ENCODE measurements at places on chromosomes 11 and 22. TPM values are rescaled to one million over a fixed set of nuclear protein-coding genes. Genes with fewer than 3 reads are reported as not detected.

The RFPL3 gene
- total RNA-seq = not detected

The SPATA19 gene
- not detected for total RNA-seq

The SAA2 gene
- 11.7 TPM for total RNA-seq

The AMOTL1 gene
- total RNA-seq = 36.9 TPM

The SLC35E4 gene
- total RNA-seq = 1.3 TPM

The MS4A4E gene
- 3.1 TPM for total RNA-seq

The TMEM9B gene
- total RNA-seq = 59.7 TPM

The PAAF1 gene
- total RNA-seq = 16.9 TPM

The GAL3ST3 gene
- not detected for total RNA-seq

The MPPED2 gene
- 0.20 TPM for total RNA-seq

The P2RX3 gene
- not detected for total RNA-seq

The SCN3B gene
- total RNA-seq = 1.7 TPM

The NUDT8 gene
- total RNA-seq = 17.8 TPM

The TIRAP gene
- total RNA-seq = 9.3 TPM

The ASPHD2 gene
- total RNA-seq = 0.89 TPM

The TP53AIP1 gene
- 0.89 TPM for total RNA-seq

The PRR33 gene
- not detected for total RNA-seq

The DCDC1 gene
- 7.3 TPM for total RNA-seq

The TMEM109 gene
- 100 TPM for total RNA-seq

The GRM5 gene
- 0.30 TPM for total RNA-seq

The UBQLN3 gene
- 2.0 TPM for total RNA-seq

The SYVN1 gene
- total RNA-seq = 31.1 TPM

The MISFA gene
- total RNA-seq = 1.4 TPM

The ZP1 gene
- not detected for total RNA-seq

The NPAT gene
- 21.3 TPM for total RNA-seq

The CRYBB2 gene
- total RNA-seq = 0.30 TPM

The OR51F1 gene
- not detected for total RNA-seq

The CAPN5 gene
- 8.4 TPM for total RNA-seq

The RCOR2 gene
- 0.14 TPM for total RNA-seq

The MMP1 gene
- total RNA-seq = 0.29 TPM

The PRAME gene
- not detected for total RNA-seq

The OR6T1 gene
- total RNA-seq = not detected

The KRTAP5-7 gene
- total RNA-seq = not detected

The SCUBE2 gene
- 2.6 TPM for total RNA-seq

The IFT27 gene
- total RNA-seq = 38.9 TPM

The ALKBH3 gene
- 26.1 TPM for total RNA-seq

The C2CD2L gene
- 26.2 TPM for total RNA-seq

The DNAJB7 gene
- not detected for total RNA-seq

The TRPC6 gene
- total RNA-seq = 13.0 TPM

The CALCA gene
- not detected for total RNA-seq

The ANO1 gene
- total RNA-seq = 6.9 TPM

The PGR gene
- 3.0 TPM for total RNA-seq

The C11orf98 gene
- 35.5 TPM for total RNA-seq

The RAB6A gene
- total RNA-seq = 161 TPM

The RAG1 gene
- 1.4 TPM for total RNA-seq

The UPK3A gene
- total RNA-seq = not detected

The KIRREL3 gene
- total RNA-seq = 0.22 TPM

The C11orf86 gene
- not detected for total RNA-seq

The SCGB1D2 gene
- total RNA-seq = not detected

The ZNF280B gene
- 0.22 TPM for total RNA-seq

The KDELR3 gene
- 9.7 TPM for total RNA-seq

The LRRN4CL gene
- total RNA-seq = 2.7 TPM

The PNPLA5 gene
- not detected for total RNA-seq

The MCM5 gene
- total RNA-seq = 23.0 TPM

The HEPHL1 gene
- not detected for total RNA-seq

The PANX3 gene
- total RNA-seq = not detected

The NLRP10 gene
- total RNA-seq = not detected
